ENCODE measurements at places on chromosomes 5 and 9.

DNA sequence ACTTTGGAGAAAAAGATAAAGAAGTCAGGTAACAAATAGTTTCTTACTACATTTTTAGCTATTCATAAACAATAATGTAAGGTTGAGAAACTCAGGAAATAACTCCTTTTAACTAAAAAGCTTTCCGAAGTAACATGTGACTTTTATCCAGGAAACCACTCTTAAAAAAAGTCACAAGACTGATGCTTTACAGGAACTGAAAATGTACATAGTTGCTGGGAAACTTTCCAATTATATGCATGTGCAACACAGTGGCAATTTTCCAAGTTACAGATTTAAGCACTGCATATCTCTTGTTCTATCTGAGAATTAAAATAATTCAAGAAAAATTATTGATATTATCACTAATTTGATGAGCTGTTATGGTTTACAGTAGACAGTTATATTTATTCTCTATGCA lies 105.2 kb downstream of the CDH10 start:
- DNase-seq = no peak

GRCh38 chr5:111144352-111144930 lies 52.3 kb downstream of the WDR36 start:
- DNase-seq = no peak

DNA sequence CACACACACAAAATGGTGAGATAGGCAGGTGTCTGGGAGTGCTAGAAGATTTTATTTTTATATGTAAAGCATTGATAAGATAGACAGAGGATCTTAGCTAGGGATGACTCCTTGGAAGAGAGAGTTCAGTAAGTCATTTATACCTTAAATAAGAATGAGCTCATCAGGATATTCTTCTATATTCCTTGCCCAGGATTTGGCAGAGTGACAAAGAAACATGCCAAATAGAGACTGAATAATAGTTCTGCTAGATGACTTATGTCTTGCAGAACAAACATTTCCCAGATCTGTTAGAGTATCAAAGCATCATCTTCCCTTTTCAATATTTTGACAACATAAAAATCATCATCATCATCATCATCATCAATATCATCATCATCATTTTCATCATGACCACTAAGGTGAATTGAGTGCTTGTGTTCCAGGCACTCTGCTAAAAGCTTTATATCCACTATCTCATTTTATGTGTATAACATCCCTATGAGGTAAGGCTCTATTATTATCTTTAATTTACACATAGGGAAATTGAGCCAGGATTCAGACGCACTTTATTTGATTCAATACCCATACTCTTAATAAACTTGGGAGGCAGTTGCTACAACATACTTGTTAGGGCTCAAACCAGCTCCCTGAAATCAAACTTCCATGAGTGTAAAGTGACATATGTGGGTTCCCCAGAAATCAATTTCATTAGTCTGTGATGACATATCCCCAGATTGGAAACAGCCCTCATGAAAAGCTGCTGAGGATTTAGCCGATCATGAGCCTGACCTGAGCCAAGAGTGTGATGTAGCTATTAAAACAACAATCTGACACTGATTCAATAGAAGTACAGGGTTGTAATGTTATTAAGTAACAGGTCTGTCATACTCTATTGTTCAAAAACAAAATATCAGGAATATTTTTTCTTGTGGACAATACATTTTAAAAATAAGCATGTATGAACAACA lies 176.3 kb upstream of the SEMA6A start:
- no peak for DNase-seq

DNA sequence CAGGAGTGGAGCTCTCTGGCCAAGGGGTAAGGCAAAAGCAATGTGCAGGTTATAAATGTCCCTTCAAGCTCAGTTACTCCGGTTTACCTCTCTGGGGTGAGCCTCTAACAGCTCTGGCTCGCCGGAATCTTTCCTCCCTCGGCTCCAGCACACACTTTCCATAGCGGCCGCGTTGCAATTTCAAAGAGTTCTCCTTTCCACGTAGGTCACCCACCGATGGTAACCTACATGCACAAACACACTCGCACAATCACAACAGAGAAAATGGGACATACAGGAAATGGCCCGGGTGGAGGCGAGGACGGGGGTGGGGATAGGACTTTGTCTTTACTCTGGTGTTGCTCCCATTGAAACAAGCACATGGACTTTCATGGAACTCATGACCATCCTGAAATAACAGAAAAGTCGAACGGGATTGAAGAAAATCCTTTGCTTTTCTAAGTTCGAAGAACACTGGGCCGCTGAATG lies 1.2 kb downstream of the LHFPL2 start:
- no peak for DNase-seq

DNA sequence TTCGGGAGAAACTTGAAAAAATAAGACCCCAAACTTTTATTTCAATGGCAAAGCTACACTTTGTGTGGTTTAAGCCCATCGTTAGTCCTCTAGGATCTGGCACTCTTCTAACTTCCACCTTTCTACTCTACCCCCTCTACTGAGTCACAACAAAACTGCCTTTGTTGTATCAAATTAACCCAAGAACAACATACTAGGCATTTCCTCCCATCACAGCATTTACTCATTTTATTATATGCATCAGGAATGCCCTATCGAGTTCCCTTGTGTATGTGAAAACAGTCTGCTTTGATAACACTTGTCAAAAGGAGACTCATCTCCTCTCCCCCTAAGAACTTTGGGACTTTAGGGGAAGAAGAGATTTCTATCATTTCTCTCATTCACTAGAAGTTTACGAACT lies 158.9 kb upstream of the FREM1 start:
- no peak for DNase-seq

- no peak for DNase-seq
Observed at GRCh38 chr5:167269146-167269545, 1022.3 kb upstream of the WWC1 start.

Measured in stimulated activated CD8-positive, alpha-beta memory T cell treated with anti-CD3 and anti-CD28 coated beads, Interleukin-7, amount 100 ng/mL, for 24 hours (primary cell).